ENCODE measurements at places on chromosomes 4 and X. TPM values are rescaled to one million over a fixed set of nuclear protein-coding genes. Genes with fewer than 3 reads are reported as not detected.

Gene F8A3
- total RNA-seq: 46.4 TPM

Gene SPANXN3
- total RNA-seq: not detected

Gene FDCSP
- total RNA-seq: not detected

DNA sequence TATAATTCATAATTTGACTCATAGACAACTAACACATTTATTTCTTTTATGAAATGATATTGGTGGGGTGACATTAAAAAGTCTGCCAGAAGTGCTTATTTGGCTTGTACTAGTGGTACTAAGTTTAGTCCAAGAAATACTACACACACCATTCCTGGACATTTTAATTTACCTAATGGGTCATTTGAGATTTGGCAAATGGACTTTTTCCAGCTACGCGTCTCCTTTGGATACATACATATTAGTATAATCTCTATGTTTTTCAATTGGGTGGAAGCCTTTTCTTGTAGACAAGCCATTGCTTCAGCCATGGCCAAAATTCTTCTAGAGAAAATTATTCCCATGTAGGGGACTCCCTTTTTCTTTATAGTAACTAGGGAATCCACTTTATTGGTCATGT lies 968.5 kb downstream of the C4orf33 start:
- H3K27me3 ChIP-seq: no peaks in the 10 kb centered on the region
- no peaks in the 10 kb centered on the region for H3K4me1 ChIP-seq
- DNase-seq: no peak
- no peaks in the 10 kb centered on the region for H3K36me3 ChIP-seq

GRCh38 chr4:182193311-182193710 lies 49.9 kb upstream of the TENM3 start:
- H3K4me1 ChIP-seq: no peaks in the 10 kb centered on the region
- no peak overlapping the region for H3K4me3 ChIP-seq
- H3K36me3 ChIP-seq: no peaks in the 10 kb centered on the region
- H3K27me3 ChIP-seq: peaks cover 6% of the 10 kb centered on the region
- no peak for DNase-seq

DNA sequence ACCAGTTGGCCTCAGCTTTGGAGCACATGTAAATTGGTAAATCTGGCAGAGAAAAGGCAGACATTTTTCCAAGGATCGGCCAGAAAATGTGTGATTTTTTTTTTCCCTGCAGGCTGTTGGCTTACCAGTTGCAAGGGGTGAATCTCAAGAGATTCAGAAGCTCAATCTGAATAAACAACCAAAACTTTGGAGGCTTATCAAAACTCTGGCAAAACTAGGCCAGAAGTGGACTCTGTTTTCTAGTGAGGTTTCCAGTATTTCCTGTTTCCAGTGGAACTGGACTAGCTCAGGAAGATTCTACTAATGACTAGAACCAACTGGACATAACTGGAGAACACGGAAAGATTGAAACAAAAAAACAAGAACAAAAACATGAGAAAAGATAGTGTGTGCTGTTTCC lies 191.3 kb downstream of the SMIM20 start:
- peaks cover 22% of the 10 kb centered on the region for H3K36me3 ChIP-seq
- no peak for DNase-seq
- H3K4me3 ChIP-seq: no peak overlapping the region
- peaks cover 18% of the 10 kb centered on the region for H3K4me1 ChIP-seq
- no peak overlapping the region for H3K27ac ChIP-seq

DNA sequence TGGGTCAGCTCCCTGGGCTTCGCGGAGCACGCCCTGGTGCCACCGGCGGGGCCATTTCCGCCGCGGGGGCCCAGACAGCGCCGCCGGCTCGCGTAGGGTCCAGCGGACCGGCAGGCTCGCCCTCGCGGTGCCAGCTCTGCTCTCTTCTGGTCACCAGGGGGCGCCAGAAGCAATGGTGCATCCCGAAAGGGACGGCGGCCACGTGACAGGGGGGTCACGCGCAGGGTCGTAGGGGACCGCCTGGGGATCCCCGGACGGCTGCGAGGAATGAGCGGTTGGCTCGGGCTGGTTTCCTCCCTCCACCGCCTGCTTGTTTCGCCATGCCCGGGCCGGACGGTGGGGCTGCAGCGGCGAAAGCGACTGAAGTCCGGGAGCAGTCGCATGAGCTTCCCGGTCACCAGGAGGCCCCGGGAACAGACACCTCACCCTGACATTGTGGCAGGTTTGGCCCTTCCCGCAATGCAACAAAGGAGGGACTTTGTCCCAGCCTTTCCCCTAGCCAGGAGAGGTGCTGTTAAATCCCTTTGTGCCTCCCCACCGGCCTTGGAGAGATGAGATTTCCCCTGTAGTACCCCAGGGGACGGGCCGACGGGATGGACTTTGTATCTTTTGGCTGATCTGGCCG lies 15.8 kb downstream of the ZCCHC12 start:
- no peaks in the 10 kb centered on the region for H3K36me3 ChIP-seq
- no peaks in the 10 kb centered on the region for H3K4me1 ChIP-seq
- peak overlapping the region; percentile 58 for H3K4me3 ChIP-seq
- DNase-seq: peak; percentile 84

DNA sequence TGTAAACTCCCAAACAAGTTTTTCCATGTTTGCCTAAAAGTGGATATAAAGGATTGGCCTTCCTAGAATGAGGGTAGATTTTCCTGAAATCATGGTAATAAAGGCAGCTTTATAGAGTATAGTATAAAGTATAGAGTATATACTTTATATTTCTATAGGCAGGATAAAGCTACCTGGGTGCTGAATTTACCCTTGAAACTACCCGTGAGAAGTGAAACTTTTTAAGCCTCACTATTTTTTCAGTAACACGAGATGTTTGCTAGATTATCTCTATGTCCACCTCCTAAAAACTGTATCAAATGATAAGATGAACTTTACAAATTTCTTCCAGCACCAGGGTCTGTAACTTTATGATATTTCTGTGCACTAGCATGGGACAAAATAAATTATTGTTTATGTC lies 340.0 kb upstream of the GALNTL6 start:
- no peaks in the 10 kb centered on the region for H3K36me3 ChIP-seq
- no peak overlapping the region for H3K4me3 ChIP-seq
- no peak overlapping the region for H3K27ac ChIP-seq

DNA sequence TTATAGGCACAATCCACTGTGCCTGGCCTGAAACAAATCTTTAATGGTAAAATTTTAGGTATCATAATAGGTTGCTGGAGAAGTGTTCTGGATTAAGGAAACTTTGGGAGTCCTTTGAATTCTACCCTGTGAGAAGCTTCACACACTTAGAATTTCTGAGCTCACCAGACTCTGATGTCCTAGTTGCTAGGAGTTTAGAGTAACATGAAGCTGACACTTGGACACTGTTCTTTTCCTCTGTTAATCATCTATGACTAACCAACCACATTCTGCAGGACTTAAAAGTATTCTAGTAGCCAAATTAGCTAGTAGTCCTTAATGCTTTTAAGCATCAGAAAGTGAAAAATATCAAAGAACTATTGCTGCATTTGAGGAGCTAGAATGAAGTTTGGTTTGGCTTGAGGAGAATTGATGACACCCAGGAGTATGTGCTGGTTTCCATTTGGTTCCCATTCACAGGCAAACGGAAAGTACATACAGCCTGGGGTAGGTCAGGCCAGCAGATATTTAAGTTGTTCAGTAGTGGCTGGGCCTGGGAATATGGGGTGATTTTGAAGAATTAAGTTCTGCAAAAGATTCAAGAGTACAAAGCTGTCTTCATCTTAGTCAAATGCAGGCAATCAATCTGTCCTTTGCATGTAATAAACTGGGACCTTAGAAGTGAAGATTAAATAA lies 38.8 kb upstream of the IGFBP7 start:
- DNase-seq: no peak
- H3K4me1 ChIP-seq: peaks cover 30% of the 10 kb centered on the region
- no peaks in the 10 kb centered on the region for H3K36me3 ChIP-seq
- H3K4me3 ChIP-seq: no peak overlapping the region
- no peaks in the 10 kb centered on the region for H3K27me3 ChIP-seq
- no peak overlapping the region for H3K27ac ChIP-seq

All from natural killer cell treated with Interleukin-12 subunit alpha and Interleukin-12 subunit beta and Interleukin-15 and Interleukin-18, amount 100 ng/mL, for 72 hours (primary cell).